NCI-H1930 (cell line): ENCODE measurements at places on chromosomes 7 and 10.

DNA sequence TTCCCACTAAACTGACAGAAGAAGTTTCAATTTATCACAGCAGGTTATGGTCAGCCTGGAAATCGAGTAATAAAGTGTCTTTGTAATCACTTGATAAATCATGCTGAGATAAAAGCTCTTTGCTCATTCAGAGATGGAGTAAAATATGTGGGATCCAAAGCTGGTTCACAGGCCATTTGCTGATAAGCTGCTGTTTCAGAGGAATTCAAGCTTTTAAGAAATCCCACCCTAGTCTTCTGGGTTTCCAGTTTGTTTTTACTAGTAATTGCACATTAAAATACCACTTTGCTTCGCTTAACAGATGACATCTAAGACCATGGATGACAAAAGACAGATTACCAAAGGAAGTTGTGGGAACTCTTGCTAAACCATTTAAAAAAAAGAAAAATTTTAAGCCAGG, 37.4 kb upstream of the CDK6 start:
- no peak for DNase-seq

DNA sequence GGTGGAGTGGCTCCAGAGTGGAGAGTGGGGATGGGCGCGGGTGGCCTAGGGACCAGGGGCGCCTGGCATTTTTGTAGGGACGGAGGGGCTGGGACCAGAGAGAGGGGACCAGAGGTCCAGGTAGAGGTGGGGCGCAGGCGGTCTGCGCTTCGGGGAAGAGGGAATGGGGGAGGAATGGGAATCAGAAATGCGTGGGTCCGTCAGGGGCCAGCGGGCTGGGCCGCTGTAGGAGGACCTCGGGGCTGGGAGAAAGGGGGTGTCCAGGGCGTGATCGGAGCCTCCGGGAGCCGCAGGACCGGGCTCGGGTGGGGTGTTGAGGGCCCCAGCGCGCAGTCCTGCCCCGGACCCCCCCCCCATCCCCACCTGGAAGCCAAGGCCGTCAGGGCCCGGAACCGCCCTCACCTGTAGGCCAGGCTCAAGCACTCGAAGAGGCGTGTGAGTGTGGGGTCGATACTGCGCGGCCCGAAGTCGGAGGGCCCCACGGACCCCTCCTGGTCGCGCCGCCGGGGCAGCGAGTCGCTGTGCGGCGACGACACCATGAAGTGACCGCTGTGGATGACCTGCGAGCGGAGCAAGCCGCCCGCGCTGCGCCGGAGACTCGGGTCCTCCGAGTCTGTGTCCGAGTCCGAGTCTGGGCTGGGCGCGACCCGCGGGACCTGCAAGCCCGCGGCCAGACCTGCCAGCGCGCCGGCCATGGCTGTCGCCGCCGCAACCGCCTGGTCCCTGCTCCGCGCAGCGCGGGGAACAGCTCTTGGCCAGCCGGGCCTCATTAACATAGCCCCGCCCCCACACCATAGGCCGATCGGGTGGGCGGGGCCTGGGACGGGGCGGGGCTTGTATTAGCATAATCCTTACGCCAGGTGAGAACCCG, at the start of gene MLXIPL:
Gene MLXIPL, minus strand, starts transcription at position 725 of the 871 bp plus-strand sequence. Its CDS starts 30 bp downstream, at position 695.
- DNase-seq: peak; percentile 85

DNA sequence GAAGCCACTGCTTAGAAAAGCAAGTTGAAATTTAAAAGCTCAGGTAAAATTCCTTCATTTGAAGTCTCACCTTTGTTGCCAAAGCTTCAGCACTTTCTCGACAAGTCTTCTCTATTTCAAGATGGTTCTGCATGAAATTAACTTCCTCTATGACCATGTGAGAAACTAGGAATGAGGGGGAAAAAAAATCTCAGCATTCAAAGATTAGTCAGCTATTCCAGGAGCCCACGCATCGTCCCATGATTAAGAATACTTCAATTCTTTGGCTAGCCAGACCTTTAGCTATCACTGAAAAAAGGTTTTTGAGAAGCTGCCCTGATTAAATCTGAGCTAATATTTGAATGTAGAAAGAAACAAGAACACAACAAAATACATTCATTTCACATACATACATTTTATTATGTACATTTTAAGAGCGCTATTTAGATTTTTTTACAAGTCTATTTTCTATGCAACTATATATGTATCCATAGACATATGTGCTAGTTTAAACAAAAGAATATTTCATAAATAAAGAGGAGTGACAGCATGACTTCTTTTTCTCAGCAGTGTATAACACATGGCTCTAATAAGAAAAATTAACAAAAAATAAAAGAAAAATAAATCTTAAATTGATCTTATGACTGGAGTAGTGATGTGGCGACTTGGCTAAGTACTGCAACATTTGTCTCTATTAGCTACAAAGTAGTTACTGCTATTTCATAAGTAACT, 44.8 kb downstream of the SHTN1 start:
- DNase-seq: no peak

DNA sequence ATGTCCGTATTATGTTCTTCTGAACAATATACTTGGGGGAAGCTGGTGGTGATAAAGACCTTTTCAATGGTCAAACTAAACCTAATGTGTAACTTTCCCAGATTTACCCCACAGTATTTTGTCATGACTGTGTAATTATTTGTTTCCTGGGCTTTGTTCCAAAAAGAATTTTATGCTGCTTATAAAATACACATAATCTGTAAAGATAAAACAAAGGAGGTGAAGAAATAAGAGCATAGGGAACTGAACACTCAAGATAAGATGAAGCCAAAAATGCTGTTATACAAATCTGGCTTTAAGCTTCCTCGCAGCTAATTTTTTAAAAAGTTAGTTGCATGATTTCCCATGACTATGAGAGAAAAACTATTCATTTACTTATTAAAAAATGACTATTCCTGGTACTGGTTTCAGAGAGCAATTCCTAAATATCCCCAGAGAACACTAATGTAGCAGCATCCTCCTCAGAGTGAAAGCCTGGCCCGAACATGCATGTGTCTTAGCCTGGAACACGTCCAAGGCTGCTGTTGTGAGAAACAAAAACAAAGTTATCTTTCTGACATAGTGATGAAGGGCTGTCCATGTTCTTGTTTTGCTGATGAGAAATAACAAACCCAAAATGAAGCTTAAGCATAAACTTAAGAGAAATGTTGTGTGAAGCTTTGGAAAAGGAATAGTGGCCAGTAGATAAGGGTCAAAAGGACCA, 33.9 kb downstream of the MALSU1 start:
- no peak for DNase-seq

DNA sequence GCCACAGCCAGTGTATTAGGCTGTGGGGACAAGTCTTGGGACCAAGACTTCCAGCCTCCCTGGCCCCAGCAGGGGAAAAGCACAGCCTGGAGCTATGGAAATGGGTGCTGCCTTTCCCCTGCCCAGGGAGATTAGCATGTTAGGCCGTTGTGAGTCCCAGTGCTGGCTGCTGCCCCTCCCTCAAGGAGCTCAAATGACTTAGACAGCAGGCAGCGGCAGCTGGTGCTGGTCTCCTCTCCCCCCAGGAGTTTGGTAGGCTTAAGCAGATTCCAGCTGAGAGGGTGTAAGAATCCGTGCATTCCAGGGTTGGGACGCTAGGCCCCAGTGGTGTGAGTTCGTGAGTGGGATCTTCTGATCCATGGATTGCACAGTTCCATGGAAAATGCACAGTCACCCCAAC, 301.5 kb upstream of the PHF14 start:
- DNase-seq: no peak

DNA sequence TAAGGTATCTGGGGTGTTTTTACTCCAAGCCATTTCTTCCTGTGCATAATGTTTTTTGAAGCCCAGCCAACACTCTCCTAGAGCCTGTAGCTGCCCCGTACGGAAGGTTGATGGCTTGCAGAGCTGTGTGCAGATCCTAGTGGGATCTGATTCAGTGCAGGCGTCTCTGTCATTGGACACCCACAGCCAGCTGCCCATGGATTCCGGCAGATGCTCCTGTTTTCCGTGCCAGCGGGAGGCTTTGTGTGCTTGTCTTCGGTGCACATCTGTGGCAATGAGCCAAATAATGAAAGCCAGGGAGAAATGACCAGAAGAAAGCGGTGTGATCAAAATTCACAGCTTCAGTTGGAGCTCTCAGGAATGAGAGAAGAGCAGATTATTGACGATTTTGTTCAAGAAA, 426.4 kb downstream of the TYW1 start:
- no peak for DNase-seq

DNA sequence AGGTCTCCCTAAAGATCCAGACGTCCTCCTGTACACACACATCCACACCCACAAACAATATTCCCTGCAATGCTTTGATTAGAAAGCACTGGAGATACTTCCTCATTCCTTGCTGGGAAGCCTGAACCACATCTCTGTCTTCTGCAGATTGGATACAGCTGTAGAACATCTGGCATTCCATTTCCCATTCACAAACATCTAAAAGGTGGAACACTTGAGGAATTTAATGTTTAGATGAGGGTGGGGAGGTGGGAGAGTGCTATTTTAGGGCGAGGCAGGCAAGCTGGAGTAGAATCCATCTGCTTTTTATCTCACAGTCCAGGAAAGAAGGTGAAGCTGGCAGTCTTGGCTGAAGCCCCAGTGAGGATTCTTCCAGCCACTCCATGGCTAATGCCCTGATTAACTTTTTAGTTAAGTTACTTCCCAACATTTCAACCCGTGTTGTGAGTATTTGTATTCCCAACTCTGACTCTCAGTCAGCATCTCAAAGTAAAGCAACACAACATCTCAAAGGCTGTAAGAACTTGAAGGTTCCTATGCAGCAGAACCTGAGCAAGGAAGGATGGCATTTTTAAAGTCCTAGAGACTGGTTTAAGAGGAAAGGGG, 46.1 kb downstream of the CYTH3 start:
- DNase-seq: no peak

DNA sequence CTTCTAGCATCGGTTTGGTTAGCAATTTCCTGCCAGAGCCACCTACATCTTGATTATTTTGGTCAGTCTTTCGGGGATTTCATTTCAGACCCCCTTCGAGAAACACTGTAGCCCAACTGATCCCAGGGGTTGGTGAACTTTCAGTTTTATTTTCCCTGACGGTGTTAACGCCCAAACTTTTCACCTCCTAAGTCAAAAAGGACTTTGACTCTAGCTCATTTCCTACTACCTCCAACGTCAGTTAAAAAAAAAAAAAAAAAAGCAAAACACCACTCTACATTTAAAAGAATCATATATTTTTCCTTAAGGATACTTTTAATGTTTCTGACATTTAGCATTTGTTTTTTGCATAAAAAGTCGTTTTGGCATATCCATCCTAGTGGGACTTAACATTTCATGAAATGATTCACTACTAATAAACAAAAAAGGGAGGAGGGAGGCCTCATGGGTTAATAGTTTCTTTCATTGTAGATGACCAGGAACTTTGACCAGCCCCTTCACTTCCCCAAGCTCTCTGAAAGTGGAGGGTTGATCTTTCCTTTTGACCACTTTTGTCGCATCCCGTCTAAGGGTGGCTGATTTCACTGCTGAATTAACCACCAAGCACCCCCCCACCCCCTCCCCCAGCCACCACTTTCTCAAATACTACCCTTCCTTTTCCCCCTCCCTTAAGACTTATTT, 764 bp upstream of the TCF7L2 start:
- DNase-seq: no peak

DNA sequence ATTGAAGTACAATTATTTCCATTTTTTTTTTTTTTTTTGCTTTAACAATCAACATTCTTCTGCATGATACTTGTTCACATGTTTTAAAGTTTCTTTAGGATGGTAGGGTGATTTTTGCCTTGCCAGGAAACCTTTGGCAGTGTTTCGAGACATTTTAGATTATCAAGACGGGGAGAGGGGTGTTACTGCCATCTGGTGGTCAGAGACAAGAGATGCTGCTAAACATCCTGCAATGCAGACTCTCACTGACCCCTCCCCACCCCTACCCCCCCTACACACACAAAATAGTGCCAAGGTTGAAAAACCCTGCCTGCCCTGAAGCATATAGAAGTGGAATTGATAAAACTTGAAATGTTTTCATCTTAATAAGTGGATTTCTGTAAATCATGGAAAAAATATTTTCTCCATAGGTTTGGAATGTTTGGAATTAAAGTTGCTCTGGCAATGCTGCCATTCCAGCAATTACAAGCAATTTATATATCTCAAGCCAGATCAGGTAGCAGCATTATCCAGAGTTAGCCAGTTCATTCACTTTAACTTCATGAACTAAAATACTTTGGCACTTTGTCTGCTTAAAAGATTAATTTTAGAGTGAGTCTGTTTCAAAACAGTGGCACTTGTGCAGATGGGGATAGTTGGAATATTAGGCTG, 62.1 kb downstream of the SDHAF3 start:
- DNase-seq: peak; percentile 41

DNA sequence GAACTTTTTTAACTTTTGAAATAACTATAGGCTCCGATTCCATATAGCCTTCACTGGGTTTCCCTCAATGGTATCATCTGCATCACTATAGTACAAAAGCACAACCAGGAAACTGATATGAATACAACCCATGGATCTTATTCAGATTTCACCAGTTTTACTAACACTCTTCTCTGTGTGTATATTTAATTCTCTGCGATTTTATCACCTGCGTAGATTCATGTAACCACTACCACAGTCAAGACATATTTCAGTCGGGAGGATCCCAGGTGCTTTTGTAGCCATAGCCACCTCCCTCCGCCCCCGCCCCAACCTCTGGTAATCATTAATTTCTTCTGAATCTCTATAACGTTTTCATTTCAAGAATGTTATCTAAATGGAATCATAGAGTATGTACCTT, 82.8 kb upstream of the C7orf33 start:
- DNase-seq: no peak

DNA sequence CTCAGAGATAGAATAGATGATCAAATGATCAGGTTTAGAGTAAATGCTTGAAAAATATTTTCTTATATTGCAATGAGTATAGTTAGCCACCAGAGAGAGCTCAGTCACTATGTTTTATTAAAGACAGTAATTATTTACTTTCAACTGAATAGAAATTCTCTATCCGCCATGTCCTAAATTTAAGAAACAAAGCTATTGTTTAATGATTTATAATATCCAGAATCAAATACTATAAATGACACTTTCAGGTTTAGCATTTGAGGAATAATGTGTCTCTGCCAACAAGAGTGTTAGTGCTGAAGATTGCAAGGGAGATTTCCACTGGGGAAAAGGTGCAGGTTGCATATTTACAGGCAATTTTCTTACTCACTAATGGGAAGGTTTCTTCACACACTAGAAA, 184.7 kb downstream of the DGKB start:
- no peak for DNase-seq

DNA sequence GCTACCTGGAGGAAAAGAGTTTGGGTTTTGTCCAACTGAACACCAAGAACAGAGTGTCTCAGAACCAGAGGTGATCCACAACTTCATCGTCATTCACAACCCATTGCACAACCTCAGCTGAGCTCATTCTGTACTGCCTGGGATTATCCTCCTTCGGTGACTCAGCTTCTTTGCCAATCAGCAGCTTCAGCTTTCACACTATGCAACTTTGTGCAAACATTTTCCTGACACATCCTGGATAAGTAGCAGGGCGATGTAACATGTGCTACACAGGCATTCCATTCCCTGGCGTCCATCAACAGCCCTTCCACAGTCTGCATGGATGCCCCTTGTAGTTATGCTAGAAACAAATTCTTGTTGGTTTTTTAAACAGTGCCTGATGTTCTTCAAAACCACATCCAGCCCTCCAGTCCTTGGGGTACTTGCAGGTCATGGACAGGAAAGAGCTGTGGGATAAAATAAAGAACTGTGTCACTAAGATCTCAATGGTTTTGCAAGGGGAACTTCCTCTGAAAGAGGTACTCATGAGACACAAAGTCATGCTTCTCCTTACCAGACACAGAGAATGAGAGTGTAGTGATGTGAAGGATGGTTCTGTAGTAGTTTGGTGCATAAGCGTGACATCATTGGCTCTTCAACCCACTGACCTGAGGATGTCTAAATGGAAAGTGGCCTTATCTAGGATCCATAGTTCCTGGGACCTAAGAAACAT, 478.5 kb downstream of the KIF20B start:
- no peak for DNase-seq
